NCI-H526 treated with DMSO at 0.1 percent for 48 hours (cell line): ENCODE measurements at places on chromosomes 2 and 18.
A peak's percentile ranks its signal among the peaks of the same experiment; 100 is the strongest.

DNA sequence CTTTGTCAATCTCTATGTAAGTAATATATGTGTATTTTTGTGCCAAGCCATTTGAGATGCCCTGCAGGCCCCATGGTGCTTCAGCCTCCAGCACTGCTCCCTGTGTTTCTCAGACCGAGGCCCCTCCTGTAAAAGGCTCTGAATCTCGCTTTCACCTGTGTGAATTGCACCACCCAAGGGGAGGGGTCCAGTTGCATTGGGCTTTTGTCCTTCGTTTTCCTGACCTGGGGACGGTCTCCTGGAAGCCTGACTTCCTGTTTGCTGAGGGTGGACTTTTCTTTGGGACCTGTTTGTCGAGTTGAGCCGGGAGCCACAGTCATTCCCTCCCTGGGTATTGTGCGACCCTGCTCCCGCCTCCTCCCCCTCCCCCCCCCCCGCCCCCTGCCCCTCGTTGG lies 48.9 kb downstream of the AGAP1 start:
- DNase-seq: no peak

- peak; percentile 32 for DNase-seq
Measured at GRCh38 chr18:76495435-76496193, 572 bp upstream of the ZNF516 start.

- no peak for DNase-seq
Measured at GRCh38 chr2:240876475-240877251, 8.0 kb downstream of the AGXT start.

DNA sequence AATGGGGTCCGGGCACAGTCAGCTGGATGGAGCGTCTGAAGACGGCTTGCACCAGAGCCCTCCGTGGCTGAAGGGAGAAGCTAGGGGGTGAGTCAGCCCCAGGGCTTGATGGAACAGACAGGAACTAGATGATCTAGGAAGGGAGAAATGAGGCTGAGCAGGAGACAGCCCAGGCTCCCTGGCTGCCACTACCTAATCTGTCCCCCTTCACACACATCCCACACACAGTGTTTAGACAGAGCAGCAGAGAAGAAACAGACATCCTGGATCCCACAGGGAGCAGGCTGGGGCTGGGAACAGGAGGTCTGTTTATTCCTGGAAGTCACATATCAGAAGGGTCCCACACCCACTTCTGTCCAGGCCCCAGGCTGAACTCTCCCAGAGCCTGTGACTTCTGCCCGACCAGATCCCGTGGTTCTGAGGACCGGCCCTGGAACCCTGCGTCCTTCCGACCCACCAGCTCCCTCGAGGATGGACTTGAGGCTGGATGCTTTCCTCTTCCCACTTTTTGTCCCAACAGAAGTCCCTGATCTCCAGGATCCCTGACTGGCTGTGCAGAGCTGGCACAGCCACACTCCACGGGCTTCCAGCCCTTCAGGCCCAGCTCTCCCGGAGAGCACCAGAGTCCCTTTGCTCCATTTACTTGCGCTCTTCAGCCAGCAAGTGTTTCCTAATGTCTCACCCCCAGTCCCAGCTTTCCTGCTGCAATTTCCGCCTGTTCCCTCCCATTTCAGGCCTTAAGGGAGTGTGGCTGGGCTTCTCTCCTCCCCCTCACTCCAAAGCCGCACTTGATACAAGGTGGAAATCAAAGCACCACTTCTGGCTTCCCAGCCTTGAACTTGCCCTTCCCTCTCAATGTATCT lies 1.5 kb upstream of the GPBAR1 start:
- no peak for DNase-seq

- no peak for DNase-seq
Measured at GRCh38 chr2:150147889-150148683, 339.4 kb downstream of the RND3 start.

GRCh38 chr2:98552499-98553179 lies 55.7 kb downstream of the COA5 start:
- no peak for DNase-seq

- no peak for DNase-seq
Measured at GRCh38 chr2:197668296-197668695, 7.1 kb downstream of the RFTN2 start.

- DNase-seq: no peak
Measured at GRCh38 chr2:75573145-75573878, 12.6 kb upstream of the EVA1A start.

GRCh38 chr2:120552800-120553481 lies 182.7 kb upstream of the GLI2 start:
- peak; percentile 80 for DNase-seq

- no peak for DNase-seq
Measured at GRCh38 chr2:128486640-128487375, 168.1 kb upstream of the HS6ST1 start.

DNA sequence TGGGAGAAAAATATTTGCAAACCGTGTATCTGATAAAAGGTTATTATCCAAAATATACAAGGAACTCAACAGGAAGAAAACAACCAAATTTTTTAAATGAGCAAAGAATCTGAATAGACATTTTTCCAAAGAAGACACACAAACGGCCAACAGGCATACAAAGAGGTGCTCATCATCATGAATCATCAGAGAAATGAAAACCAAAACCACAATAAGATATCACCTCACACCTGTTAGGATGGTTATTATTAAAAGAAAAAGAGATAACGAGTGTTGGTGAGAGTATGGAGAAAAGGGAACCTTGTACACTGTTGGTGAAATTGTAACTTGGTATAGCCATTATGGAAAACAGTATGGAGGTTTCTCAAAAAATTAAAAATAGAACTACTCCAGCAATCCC lies 463.3 kb downstream of the IRS1 start:
- DNase-seq: no peak

- no peak for DNase-seq
Measured at GRCh38 chr2:8857709-8858108, 20.3 kb upstream of the KIDINS220 start.

DNA sequence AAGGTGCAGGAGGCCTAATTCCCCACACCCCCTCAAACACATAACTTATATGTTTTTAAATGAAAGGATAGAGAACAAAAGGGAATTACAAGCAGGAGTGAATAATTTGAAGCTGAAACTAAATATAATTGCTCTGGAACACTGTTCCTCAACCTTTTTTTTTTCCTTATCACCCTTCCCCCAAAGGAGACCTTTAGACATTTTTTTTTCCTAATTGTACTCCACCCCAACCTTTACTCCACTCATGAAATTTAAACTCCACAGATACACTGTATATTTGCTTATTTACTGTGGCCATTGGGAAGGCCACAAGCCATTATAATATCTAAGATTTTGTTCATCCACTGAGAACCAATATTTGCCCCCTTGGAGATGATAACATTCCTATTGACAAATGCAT lies 45.4 kb upstream of the PELI1 start:
- no peak for DNase-seq

DNA sequence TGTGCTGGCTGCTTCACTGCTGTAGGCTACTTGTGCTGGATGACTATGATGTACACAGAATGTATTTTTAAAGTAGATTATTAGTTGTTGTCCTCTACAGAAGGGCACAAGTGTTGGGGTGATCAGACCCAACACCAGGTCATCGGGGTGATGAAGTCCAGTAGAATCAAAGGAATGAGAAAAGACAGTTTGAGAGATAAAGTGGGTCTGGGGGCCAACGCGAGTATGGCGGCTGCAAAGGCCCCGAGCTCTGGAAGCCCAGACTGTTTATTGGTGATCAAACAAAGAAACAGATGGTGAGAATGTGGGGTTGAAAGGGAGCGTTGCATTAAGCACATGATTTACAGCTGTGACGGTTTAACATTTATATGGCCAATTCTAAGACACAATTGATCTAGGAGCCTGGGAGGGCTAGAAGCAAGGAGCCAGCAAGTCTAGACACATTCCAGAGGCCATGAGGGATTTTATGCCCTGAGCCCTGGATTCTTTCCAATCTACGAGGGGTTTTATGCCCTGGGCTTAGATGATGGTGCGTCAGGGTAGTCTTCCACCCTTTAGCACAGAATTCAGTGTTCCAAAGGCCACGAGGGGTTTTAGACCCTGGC lies 153.5 kb downstream of the AGPS start:
- DNase-seq: no peak

GRCh38 chr2:23502096-23502495 lies 117.1 kb downstream of the KLHL29 start:
- DNase-seq: peak; percentile 80

GRCh38 chr2:4340536-4340935 lies 637.2 kb downstream of the DCDC2C start:
- no peak for DNase-seq

- no peak for DNase-seq
Measured at GRCh38 chr2:218397820-218398436, 1.7 kb upstream of the CTDSP1 start.

DNA sequence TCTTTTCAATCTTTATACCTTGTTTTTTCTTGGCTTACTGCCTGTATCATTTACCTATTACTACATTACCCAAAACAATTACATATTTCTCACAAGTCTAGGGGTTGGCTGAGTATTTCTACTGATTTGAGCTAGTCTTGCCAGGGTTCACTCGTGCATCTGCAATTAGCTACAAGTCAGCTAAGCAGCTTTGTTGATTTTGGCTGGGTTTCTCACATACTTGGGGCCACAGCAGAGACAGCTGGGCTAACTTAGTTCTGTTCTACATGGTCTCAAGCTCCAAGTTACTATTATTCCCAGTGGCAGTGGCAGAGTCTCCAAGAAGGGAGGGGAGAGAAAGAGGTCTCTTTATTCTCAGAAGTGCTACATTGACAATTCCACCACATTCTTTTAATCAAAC lies 54.7 kb upstream of the SP5 start:
- no peak for DNase-seq

DNA sequence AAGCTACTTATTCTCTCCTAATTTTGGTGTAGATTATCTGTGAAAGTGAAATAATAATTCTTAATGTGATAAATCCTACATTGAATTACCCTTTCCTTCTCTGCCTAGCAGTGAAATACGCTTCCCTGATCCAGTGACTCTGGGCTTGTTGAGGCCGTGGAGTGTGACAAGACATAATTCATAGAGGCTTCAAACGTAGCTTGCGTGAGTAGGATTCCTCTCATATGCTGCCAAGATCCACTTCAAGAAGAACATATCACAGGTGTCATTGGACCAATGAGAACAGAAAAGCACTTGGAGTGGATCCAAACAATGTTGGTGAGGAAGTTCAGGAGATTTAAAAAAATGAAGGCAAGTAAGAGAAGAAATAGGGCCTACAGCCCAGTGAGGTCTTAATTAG lies 221.3 kb upstream of the TMEFF2 start:
- no peak for DNase-seq

GRCh38 chr2:178450774-178451525 lies at the start of the genes PJVK and PRKRA:
Gene PJVK (plus strand): TSS chr2:178451378. CDS start chr2:178453410, 2,032 bp downstream.
Gene PRKRA (minus strand): TSS chr2:178451175. CDS start chr2:178451030, 145 bp downstream.
- peak; percentile 89 for DNase-seq

DNA sequence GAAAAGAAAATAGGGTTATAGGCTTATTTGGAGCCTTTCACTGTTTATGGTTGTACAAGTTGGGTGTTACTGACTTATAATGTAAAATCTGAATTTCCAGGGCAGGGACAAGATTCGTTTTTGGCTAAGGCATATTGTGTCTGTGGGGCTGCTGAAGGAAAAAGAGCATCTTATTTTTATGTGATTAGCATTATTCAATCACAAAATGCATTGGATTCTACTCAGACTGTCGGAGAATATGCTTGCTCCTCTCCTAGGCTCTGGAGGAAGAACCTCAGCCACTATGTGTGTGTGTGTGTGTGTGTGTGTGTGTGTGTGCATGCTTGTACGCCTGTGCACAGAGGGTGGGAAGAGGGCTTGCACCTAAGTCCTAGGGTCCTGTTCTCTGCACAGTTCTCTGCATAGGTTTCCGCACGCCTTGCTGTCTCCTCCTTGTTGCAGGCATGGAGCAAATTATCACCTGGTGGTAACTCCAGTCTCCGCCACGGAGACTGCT lies 44.3 kb downstream of the AGAP1 start:
- DNase-seq: no peak

DNA sequence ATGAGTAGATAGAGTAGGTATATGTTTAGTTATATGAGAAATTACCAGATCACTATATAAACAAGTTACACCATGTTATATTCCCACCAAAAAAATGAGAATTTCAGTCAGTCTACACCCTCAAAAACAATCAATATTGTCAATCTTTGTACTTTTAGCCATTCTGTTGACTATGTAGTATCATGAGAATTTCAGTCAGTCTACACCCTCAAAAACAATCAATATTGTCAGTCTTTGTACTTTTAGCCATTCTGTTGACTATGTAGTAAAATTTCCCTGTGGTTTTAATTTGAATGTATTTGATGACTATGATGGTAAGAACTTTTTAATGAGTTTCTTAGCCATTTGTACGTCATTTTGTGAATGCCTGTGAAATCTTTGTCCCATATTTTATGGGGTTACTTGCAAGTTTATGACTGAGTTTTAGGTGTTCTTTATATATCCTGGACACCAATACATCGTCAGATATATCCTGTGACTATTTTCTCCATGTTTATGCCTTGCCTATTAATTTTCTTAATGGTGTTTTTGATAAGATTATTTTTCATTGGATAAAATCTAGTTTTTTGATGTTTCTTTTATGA lies 528.4 kb upstream of the SPHKAP start:
- no peak for DNase-seq

GRCh38 chr2:1625281-1626001 lies 118.9 kb downstream of the PXDN start:
- no peak for DNase-seq

GRCh38 chr18:38900445-38900844 lies 1334.8 kb upstream of the CELF4 start:
- no peak for DNase-seq

- no peak for DNase-seq
Measured at GRCh38 chr2:52964916-52965530, 802.6 kb upstream of the CHAC2 start.

DNA sequence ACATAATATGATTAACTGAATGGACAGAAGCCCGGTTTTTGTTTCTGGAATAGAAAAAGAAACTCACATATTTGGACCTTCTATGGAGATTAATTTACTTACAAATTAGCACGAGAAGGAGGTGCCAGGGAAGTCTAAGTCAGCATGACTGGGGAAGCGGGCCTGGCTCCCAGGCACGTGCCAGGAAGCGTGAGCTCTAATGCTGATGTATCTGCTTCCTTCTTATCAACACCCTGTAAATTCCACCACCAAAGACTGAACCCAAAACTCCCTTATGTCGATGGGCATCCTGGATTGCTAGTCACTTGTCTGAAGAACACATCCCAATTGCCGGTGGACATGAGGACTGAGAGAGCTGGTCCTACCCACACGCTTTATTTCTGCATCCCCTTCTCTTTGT lies 134.5 kb downstream of the GALNT14 start:
- no peak for DNase-seq

DNA sequence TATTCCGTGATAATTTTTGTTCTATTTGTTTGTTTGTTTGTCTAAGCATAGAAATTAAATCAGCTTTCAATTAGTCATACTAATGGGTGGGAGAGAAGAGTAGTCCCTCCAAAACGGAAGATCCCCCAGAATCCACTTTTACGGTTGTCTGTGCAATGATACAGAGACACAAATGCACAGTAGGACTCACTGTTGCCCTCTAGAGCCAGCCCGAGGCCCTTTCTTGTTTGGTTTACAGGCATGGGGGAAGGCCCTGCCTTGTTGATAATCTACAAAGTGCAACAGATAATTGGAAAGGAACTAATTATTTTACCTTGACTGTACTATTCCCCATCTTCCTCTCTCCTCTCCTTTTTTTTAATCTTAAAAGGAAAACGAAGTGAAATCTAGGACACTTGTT lies 121.1 kb downstream of the ACOXL start:
- peak; percentile 10 for DNase-seq

- no peak for DNase-seq
Measured at GRCh38 chr2:85886590-85886989, 2.2 kb downstream of the ST3GAL5 start.
